Stimulated activated CD4-positive, alpha-beta T cell treated with anti-CD3 and anti-CD28 coated beads, Interleukin-12 subunit alpha, Interleukin-12 subunit beta, amount 100 ng/mL, for 4 hours (primary cell): ENCODE measurements at places on chromosomes 7 and 10.

GRCh38 chr7:47685712-47686376 is 103.9 kb upstream of the TNS3 start:
- DNase-seq: no peak

DNA sequence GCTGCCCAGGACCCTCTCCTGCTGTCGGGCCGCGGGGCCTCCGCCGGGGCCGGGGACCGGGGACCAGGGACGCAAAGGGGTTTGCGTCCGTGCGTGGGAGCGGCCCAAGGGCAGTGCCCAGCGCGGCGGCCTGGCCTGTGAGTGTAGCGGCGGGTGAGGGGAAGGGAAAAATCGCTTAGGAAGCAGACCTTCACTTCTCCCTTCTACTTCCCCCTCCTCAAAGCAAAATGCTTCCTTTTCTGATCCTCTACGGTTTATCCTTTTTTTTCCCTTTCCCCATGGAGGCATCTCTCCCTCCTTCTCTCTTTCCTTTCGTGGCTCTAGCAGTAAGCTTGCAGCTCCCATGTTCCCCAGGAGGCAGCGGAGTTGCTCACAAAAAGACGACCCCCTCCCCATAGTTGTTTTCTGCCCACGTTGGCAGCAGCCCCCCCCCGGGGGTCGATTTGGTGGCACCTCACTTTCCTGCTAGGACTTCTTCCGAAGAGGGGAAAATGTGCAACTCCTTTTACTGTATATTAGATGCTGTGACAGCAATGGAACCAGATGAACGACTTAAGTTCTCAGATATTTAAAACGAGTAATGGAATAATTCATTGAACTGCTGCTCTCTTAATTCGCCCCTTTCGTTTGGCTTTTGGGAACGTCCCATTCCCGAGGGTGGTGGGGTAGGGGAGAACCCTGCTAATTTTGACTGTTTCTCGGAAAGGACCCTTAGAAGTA is 724 bp downstream of the CAPZA2 start:
- no peak for DNase-seq

GRCh38 chr10:26881600-26882331 is 21.0 kb upstream of the ABI1 start:
- no peak for DNase-seq

GRCh38 chr7:134364619-134365037 is 47.9 kb upstream of the SLC35B4 start:
- no peak for DNase-seq

DNA sequence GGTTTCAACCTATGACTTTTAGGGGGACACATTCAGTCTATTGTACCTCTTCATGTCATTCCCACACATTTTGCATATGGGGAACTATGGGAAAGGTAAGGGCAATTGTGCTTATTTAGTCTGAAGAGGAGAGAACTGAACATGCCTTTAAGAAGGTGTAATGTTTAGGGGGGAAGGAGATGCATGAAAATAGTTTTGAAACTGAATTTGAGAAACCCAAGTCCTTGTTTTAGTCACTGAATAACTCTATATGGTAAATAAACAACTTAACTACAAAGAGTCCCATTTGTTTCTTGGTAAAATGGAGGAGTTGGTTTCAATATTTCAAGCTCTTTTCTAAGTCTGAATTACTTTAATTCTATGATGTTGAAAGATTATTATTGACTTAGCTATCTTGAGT is 166.1 kb downstream of the DNAJB9 start:
- DNase-seq: no peak

GRCh38 chr7:18803923-18804322 is 308.4 kb downstream of the HDAC9 start:
- no peak for DNase-seq

GRCh38 chr7:68504716-68505115 is 1093.6 kb upstream of the AUTS2 start:
- DNase-seq: no peak
